ENCODE measurements at places on chromosomes 11 and 22.

- DNase-seq, result no peak
Measured at GRCh38 chr11:90243534-90243933, 20.7 kb upstream of the CHORDC1 start.

DNA sequence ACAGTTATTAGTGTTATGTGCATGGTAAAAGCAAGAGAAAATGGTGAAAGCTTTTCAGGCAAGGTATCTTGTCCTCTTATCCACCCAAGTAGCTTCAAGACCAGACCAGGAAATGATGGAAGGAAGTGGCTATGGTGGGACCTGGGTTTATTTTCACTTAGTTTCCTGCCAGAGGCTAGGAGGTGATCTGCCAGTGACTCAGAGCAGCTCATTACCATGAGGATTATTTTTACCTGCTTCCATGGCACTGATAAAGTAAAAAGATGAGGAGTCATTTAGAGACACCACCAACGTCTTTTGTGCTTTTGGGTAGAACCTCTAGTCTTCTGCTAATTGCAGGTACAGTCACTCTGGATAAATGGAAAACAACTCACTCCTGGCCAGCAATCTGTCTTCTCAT, 339.9 kb upstream of the KIRREL3 start:
- no peak for DNase-seq

DNA sequence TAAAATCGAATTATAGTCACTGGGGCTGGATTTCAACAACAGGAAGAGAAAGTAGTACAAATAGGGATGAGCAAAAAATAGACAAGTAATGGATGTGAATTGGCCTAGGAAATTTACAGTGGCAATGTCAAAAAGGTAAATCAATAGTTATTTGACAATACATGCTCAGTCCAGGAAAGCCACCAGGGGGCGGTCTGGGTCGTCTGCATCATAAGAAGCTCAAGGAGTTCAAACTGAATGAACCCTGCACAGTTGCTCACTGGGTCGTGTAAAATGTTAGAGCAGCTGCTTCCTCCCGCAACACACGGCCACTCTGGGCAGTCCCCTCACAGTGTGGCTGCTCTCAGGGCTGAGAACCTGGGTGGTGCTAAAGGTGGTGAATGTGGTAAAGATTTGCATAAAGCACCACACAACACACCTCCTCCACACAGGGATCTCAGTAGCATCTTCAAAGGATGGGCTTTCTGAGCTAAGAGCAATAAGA, 85.9 kb downstream of the ZNF280B start:
- DNase-seq, result peak; percentile 47

GRCh38 chr11:36945384-36945783, 347.3 kb upstream of the RAG2 start:
- DNase-seq, result peak; percentile 6

- no peak for DNase-seq
Measured at GRCh38 chr22:35204807-35205775, 52.2 kb upstream of the HMGXB4 start.

GRCh38 chr22:39898997-39899396, 1.9 kb upstream of the GRAP2 start:
- DNase-seq, result no peak

GRCh38 chr11:4636962-4637661, at the start of gene OR51D1:
TSS of gene OR51D1 (plus strand) at chr11:4637477. CDS start at chr11:4639791, 2,314 bp downstream.
- peak; percentile 62 for DNase-seq

DNA sequence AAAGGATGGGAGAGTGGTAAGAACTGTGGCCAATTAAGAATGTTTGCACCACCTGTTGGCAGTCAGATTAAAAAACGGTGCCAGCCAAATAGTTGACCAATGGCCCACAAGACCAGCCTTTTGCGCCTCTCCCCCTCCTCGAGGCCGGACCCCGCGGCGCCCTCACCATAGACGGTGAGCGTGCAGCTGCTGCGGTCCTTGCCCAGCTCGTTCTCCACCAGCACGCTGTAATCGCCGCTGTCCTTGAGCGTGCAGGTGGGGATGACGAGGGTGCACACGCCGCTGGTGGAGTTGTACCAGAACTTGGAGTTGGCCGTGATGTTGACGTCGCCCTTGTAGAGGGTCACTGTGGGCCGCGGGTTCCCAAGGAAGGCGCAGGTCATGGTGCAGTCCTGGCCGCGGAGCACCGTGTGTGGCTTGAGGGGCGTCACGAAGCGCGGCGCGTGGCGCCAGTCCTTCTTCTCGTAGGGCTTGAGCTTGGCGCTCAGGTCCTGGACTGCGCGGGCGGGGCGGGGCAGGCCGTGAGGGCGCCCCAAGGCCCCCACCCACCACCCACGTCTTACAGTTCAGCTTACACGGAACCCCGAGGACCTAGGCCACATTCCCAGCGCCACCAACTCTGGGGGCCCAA, 7.2 kb downstream of the TMEM86A start:
- no peak for DNase-seq

DNA sequence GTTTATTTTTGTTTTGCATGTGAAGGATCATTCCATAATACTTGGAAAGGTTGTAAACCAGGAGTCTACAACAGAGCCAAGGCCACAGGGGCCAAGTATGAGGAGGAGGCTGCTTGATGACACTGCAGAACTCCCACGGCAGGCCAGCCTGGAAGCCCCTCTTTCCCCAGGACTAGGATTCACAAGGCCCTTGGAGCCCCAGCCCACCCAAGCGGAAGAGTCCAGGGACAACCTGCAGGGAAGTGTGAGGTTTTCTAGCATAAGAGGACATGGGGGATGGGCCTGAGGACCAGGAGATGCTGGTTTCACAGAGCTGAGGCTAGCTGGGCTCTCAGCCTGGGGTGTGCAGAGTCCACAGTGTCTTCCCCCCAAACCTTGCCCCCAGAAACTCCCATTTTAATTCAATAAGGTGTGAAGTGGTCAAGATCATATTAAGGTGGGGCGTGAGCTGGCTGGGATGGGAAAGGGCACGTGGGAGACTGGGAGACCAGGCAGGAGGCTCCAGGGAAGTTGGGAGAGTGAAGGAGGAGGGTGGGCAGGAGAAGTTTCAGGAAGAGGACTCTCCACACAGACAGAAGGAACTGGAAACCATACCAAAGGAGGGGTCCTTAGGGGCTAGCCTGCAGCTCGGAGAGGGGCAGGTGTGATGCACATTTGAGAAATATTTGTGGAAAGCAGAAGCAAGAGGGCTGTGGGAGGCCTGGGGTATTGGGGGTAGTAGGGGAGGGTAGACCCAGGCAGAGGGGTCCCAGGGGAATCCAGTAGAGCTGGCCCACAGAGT, 12.4 kb downstream of the GNAZ start:
- DNase-seq, result no peak

DNA sequence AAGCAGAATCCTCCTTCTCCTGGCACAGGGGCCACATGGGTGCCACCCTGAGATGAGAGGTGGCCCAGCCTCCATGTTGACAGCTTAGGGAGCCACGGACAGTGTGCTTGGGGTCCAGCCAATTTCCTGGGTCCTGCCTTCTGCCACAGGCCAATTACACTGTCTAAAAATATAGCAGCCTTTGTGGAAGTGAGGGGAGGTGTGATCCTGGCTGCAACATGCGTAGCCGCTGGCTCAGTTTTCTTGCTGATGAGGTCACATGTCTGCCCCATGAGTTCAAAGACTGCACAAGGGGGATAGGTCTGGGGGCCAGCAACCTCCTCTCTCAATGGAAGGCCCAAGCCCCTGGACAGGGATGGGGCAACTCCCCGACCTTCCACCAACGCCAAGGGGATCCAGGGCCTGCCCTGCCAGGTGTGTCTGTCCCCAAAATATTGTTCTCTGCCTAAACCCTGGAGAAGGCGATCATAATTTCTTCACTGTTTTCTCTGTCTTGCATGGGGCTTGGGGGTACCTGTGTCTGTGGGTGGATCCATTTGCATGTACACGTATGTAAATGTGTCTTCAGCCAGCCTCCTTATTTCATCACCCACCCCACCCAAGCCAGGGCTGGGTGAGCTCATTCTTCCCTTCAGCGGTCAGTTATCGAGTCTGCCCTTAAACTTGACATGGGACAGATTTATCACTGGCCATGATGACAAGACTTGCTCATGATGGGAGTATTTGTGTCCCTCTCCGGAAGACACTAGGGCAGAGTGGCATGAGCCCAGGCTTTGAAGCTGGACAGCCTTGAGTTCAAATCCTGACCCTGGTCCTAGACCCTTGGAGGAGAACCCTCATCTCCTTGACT, 59.4 kb downstream of the OTOG start:
- no peak for DNase-seq

GRCh38 chr11:47183969-47184368, 2.3 kb downstream of the PACSIN3 start:
- no peak for DNase-seq

GRCh38 chr22:40107851-40108378, 69.8 kb upstream of the TNRC6B start:
- peak; percentile 26 for DNase-seq

DNA sequence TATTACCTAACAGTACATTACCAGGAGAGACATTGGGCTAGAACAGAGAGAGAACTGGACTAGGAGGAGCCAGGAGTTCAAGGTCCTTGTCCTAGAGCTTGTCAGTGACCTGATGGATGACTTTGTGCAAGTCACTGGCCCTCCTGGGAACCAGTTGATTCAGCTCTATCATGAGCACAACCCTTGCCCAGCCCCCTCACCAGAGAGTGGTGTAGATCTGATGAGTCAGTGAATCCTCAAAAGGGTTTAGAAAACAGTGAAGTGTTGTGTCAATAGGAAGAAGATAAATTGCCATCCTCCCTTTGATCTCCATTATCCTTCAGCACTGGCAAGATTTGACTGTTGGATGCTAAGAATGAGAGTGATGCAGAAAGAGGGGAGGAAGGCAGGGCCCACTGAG, 24.3 kb downstream of the NEU3 start:
- peak; percentile 18 for DNase-seq

GRCh38 chr11:88478136-88478815, 140.7 kb upstream of the CTSC start:
- no peak for DNase-seq

DNA sequence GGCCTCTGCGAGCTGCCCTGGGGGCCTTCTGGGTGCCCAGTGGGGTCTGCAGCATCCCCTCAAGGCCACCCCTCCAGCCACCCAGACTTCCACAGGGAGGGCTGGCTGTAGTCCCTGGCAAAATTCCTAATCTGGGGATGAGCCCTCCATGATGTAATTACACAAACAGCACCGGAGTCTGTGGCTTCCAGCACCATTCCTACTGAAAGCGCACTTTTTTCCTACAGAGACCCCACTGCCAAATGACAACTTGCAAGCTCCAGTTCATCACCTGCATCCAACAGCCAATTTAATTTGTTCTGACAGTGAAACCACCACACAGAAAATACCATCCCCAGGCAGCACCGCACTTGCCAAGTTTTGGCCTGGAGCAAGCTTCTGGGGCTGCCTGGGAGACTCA, 70.4 kb downstream of the TRMU start:
- no peak for DNase-seq

GRCh38 chr11:2989551-2989950, 2.6 kb downstream of the NAP1L4 start:
- no peak for DNase-seq

DNA sequence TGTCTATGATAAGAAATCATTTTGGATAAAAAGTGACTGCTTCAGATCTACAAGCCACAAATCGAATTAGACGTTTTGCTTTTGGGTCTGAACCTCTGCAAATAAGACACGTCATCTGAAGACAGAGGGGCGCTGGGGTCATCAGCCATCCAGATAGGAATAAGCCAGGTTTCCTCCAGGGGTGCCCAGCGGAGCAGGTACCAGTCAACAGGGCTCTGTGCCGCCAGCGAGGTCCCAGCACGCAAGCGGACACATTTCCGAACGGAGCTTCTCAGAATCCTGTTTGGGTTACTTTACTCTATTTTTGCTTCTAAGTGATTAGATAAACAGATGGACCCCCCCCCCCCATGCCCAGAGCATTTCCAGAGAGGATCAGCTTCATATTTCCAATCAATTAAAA, 873.8 kb downstream of the BRD1 start:
- no peak for DNase-seq

Measured in fibroblast of skin of scalp (primary cell).